AG04449 (cell line): ENCODE measurements at places on chromosomes 1 and 21.

- no peak for DNase-seq
These were observed 37.7 kb downstream of the LHX9 start for GRCh38 chr1:197954718-197955418.

DNA sequence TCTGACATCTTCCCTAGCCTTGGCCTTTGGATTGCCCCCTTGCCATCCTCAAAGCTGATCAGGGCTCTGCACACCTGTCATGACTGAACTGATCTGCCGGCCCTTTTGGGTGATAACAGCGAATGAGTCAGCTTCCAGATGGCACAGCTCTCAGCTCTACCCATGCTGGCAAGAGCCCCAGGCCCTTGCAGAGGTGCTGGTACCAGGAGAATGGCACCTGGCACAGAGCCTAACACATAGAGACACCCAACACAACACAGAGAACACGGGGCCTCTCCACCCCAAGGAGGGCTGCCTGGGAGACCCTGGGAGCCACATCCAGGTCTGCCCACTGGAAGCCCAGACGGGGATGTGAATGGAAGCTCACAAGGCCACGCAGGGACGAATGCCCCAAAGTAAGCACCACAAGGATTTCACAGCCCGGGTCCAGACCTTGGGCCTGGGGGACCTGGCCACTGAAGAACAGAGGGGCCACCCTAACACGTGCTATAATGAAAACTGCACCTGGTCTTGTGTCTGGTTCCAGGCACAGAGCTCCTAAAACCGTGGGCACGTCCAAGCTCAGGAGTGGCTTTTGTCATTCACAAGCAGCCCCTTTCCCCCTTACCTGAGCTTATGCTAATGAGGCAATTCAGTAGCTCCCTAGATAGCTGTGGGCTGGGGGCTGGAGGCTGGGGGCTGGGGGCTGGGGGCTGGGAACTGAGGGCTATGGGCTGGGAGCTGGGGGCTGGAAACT, 160.5 kb downstream of the NPHP4 start:
- DNase-seq, result no peak

GRCh38 chr21:45370575-45370974, 34.4 kb upstream of the COL18A1 start:
- DNase-seq, result no peak

GRCh38 chr1:212460376-212460775, 27.7 kb downstream of the NENF start:
- DNase-seq, result no peak

- no peak for DNase-seq
These were observed 394.8 kb downstream of the PRDM2 start for GRCh38 chr1:14094611-14095400.

DNA sequence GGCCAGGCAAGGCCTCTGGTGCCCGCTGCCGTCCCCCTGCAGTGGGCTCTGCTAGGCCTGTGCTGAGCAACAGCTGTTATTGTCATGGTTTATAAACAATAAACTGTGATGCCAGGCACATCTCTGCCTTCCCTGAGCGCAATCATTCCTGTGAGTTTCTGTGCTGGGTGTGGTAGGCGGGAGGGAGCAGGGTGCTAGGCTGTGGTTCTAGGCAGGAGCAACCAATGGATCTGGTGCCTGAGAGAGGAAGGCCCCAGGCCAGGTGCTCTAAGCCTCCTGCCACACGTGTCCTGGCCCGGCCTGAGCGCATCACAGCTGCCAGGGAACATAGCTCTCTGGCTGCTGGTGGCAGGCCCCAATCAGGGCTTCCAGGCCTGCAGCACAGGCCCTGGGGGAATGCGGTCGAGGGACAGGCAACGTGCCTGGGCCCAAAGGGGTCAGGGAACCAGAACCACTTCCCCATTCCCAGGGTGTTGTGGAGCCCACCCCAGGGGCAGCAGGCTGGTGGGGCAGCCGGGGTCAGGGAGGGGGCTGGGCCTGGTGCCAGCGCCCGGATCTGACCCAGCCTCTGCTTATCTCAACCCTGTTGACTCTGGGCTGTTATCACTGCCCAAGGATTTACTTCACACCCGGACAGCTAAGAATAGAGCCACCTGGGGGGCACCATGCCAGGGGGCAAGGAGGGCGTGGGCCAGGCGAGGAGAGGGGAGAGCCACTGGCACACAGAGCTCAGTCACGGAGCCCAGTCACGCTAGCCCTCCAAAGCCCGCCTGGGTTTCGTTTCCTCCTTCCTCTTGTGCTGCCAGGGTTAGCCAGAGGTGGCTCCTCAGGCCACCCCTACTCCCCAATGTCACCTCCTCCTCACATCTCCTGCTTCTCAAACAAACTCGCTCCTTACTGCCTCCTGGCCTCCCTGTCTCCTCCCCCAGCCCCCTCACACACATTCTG, 11.5 kb downstream of the TRIM46 start:
- DNase-seq, result no peak

DNA sequence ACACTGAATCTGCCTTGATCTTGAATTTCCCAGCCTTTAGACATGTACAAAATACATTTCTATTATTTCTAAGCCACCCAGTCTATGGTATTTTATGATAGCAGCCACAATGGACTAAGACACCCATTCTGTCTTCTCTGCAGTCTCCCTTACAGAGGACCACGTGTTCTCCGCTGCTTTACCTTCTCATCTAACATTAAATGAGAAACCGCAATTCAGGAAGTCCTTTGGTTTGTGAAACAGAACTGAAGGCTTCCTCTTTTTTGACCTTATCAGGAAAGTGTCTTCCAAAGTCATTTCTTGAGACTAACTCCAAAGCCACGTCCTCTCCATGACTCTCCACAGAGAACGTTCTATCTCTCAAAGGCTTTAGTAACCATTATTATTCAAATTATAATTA, 560.1 kb downstream of the OMA1 start:
- DNase-seq, result no peak

DNA sequence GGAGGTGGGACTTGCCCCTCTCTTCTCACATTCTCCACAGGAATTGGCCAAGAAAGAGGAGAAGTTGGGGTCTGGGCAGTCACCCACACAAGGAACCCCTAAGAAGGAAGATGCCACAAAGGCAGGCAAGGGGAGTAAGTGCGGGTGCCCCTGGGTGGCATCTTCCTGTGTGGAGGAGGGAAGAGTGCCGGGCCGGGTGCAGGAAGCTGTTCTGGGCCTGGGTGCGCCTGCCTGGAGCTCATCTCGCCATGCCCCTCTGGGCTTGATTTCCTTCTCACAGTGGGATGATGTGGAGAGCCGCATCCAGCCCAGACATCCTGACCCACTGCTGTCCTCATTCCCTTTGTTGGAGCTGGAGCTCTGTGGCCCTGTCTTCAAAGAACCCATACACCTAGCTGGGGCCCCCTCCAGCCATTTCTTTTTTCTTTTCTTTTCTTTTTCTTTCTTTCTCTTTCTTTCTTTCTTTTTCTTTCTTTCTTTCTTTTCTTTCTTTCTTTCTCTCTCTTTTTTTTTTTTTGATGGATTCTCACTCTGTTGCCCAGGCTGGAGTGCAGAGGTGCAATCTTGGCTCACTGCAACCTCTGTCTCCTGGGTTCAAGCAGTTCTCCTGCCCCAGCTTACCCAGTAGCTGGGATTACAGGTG, 9.3 kb downstream of the LRRC71 start:
- DNase-seq, result no peak

DNA sequence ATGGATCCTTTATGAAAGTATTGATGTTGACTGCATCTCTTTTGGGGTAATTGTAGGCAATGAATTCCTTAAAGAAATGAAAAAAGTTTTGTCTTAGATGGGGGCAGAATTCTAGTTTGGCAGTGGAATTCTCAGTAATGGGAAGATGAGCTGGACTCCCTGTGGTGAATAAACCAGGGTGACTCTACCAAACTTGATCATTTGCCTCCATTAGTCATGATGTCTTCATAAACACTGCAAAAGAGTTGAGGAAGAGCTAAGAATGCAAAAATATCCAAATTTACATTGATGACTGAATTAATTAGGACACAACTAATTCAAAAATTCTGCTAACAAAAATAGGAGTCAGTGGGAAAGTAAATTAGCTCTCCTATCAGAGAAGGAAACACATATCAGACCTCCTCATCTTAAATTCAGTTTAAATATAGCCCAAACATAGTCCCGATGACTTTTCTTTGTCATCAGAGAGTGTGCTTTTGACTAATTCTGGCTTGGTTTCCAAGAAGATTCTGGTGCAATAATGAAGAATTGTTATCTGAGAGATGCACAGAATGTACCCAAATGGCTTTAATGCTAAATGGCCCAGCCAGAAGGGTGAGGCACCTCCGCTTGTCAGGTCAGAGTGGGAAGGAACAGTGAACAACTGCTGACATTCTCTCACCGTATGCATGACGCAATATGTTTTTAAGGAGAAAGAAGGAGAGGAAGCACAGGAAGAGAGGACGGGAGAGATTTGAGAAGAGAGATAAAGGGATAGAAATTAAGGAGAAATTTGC, 525.1 kb downstream of the LMO4 start:
- no peak for DNase-seq
